AG08395 (cell line): ENCODE measurements at places on chromosomes 1 and 21.
A peak's percentile ranks its signal among the peaks of the same experiment; 100 is the strongest.

DNA sequence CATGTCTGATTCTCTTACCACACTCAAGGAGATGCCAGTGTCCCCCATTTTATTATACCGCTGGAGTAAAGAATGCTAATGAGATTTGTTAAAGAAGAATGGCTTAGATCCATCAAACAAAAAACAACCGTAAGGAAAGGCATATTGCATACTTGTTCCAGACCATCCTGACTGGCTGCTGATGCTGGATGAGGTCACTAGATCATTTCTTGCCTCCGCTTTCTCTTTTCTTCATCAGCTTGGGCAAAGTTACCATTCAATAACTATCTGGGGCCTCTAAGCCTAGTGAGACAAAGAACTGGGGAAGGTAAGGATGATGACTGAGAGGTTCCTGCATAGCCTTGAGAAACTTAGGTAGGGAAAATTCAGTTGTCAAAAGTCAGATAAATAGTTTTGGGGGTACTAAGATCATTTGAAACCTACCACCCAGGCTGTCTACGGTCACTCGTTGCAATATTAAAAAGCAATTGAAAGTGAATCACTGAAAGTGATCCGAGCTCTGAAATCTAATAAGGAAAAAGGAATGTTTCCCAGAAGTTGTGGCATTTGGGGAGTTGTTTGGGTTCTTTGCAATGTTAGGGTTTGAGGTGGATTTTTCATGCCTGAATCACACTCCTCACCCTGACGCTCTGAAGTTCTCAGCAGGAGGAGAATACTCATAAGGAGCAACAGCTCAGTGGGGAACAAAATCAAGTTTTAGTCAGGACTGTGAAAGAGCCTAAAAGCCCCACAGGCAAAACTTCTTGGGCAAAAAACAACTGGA is 176.8 kb downstream of the HHIPL2 start:
- peak; percentile 92 for DNase-seq

DNA sequence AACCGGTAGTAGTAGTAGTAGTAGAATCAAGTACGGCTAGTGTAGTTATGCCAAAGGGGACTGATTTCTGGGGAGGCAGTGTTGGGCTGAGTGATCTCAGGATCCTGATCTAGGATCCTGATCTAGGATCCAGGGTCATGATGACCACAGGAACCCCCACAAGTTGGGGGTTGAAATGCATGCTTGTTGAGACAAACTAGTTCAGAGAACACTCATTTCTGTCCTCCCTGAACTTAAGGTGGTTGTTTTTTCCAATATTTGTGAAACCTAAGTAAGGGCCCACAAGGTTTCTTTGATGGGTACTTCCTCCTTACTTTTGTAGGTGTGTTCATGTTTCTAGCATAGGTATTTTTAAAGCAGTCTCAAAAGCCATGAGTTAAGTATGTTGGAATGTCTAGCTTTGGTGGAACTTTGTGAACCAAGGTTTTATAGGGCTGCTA is 33.9 kb upstream of the PDC start:
- no peak for DNase-seq

GRCh38 chr1:25873120-25873519 is 2.4 kb downstream of the PAQR7 start:
- no peak for DNase-seq

- DNase-seq: no peak
Observed at GRCh38 chr1:982765-983436, 1.0 kb upstream of the PERM1 start.
